Activated CD8-positive, alpha-beta memory T cell treated with anti-CD3 and anti-CD28 coated beads for 1 hour (primary cell): ENCODE measurements at places on chromosomes 3 and 15.

DNA sequence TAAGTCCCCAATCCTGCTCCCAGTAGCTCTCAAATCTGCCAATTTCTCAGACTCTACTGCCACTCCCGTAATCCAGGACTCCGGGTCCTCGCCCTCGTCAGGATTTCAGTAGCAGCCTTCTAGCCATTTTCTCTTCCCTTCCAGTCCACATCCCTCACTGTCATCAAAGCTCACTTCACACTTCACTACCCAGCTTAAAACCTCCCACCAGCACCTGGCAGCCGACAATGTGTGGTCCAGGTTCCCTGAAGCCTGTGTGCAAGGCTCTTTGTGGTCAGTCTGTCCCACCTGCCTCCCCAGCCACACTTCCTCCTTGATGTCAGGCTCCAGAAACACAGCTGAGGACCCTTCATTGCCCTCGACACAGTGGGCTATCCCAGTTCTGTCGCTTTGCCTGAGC, 304.5 kb upstream of the ROPN1 start:
- no peak for DNase-seq

DNA sequence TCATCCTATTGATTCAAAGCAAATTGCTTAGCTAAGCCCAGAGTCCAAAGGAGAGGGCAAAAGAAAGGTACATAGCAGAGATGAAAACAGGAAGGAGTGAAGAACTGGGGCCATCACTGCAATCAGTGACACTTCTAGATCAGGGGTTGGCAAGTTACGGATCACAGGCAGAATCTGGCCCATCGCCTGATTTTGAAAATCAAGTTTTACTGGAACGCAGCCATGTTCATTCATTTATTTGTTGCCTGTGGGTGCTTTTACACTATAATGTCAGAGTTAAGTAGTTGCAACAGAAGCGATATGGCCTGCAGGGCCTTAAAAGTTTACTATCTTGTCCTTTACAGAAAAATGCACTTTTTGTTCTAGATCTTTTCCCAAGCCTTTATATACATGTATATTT, 271.7 kb upstream of the TOPAZ1 start:
- no peak for DNase-seq

- DNase-seq: no peak
These were observed 85.7 kb downstream of the ST6GAL1 start for GRCh38 chr3:187015903-187016638.

DNA sequence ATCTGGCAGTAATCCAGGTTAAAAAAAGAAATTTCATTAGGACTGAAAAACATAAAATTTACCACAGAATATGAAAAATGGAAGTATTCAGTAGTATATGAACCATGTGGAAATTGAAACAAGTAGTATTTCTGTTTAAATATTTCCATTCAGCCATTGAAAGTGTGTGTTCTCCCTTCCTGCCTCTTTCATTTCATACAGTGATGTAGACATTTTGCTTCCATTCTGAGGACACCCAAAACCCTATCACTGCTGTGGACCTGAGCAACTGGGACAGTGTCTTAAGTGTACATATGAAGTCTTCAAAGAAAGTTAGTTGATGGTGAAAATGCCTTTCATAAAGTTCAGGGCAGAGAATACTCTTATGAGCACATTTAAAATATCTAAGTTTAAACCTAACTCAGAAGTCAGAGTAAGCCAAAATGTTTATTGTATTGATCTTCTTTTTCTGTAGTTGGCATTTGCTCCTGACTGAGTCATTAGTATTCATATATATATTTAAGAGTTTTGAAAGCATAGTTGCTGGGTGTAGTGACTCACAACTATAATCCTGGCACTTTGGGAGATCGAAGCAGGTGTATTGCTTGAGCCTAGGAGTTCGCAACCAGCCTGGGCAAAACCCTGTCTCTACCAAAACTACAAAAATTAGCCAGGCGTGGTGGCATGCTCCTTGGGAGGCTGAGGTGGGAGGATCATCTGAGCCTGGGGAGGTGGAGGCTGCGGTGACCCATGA, 198.8 kb downstream of the KLHL25 start:
- DNase-seq: no peak

GRCh38 chr15:96474231-96474664, 143.7 kb downstream of the NR2F2 start:
- DNase-seq: no peak

DNA sequence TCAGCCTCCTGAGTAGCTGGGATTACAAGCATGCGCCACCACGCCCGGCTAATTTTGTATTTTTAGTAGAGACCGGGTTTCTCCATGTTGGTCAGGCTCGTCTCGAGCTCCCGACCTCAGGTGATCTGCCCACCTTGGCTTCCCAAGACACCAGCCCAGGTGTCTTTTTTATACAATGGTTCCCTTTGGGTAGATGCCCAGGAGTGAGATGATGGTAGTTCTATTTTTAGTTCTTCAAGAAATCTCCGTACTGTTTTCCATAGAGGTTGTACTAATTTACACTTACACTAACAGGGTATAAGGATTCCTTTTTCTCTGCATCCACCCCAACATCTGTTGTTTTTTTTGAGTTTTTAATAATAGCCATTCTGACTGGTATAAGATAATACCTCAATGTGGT, 94.3 kb downstream of the IGF2BP2 start:
- no peak for DNase-seq

- no peak for DNase-seq
These were observed 1.3 kb downstream of the STT3B start for GRCh38 chr3:31534065-31534425.

GRCh38 chr3:59611649-59612443, 562.0 kb upstream of the CFAP20DC start:
- no peak for DNase-seq

DNA sequence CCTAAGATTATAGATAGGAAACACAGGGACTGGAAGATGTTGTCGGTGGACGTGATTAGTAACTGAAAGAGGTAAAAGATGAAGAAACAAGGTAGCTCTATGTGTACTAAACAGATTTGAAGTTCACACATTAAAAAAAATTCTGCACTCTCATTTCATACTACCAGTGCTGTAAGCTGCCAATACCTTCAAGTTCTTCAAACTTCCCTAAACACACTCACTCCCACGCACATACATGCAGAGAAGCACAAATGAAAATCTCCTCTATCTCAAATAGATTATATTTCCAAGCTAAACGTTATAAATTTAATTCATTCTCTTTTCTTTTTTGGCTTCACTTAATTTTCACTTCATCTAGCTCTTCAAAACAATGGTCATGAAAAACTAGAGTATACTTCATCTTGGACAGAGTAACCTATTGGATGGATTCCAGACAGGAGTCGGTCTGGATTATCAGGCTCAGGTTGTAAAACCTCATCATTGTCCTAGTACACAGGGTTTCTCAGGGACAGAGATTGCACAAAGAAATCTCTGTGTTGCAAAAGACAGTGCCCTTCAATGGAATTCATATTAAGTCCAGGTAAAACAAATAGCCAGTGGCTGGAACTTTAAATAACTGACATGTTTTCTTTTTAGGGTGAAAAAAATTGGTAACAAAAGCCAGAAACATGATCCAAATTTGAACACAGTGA, 408.1 kb upstream of the ZNF385D start:
- no peak for DNase-seq

- no peak for DNase-seq
These were observed 1.5 kb upstream of the SMAD3 start for GRCh38 chr15:67063689-67064606.

- DNase-seq: no peak
These were observed 181.4 kb upstream of the GRM7 start for GRCh38 chr3:6679510-6679909.

DNA sequence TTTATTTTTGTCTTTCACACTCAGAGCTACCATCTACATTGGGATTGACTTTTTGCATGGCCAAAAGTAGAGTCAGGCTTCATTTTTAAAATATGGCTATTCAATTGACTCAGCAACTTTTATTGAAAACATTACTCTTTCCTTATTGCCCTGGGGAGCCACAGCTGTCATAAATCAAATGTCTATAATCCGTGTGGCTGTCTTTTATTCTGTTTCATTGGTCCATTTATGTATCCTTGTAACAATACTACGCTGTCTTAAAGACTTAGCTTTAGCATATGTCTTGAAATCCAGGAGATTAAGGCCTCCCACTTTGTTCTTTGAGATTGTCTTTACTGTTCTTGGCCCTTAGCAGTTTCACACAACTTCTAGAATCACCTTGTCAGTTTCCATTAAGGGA, 55.2 kb downstream of the CEMIP start:
- DNase-seq: no peak

DNA sequence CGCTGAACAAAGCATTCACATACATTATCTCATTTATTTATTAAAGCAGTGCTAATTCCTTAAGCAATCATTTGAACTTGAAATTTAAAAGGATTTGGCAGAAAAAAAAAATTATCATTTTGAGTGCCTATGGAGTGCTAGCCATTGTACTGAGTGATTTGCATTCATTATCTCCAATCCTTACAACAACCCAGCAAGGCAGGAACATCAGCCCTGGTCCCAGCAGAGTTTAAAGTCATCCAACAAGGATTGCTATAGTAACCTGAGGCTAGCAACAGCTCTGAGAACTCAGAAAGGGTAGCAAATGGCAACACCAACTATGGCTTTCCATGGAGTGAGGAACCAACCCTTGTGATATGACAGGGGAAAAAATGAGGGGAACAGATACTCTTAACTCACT, 237.6 kb upstream of the SETMAR start:
- no peak for DNase-seq

- no peak for DNase-seq
These were observed 6.9 kb downstream of the SLC28A1 start for GRCh38 chr15:84891339-84891738.

GRCh38 chr15:47998619-47999019, 122.2 kb upstream of the SLC24A5 start:
- no peak for DNase-seq

DNA sequence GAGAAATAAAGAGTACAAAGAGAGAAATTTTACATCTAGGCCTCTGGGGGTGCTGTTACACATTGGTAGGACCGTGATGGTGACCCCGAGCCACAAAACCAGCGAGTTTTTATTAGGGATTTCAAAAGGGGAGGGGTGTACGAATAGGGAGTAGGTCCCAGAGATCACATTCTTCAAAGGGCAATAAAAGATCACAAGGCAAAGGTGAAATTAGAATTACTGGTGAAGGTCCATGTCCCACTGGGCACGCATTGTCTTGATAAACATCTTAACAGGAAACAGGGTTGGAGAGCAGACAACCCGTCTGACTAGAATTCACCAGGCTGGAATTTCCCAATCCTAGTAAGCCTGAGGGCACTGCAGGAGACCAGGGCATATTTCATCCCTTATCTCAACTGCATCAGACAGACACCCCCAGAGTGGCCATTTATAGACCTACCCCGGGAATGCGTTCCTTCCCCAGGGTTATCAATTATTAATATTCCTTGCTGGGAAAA, 4.3 kb downstream of the IRAK2 start:
- no peak for DNase-seq
